Left cardiac atrium (tissue), 4 donors: ENCODE measurements at places on chromosomes 3 and 15.

GRCh38 chr3:143283432-143284128, 164.0 kb downstream of the CHST2 start:
- no peak for DNase-seq

GRCh38 chr15:29162411-29162810, 107.2 kb downstream of the NSMCE3 start:
- no peak for DNase-seq

DNA sequence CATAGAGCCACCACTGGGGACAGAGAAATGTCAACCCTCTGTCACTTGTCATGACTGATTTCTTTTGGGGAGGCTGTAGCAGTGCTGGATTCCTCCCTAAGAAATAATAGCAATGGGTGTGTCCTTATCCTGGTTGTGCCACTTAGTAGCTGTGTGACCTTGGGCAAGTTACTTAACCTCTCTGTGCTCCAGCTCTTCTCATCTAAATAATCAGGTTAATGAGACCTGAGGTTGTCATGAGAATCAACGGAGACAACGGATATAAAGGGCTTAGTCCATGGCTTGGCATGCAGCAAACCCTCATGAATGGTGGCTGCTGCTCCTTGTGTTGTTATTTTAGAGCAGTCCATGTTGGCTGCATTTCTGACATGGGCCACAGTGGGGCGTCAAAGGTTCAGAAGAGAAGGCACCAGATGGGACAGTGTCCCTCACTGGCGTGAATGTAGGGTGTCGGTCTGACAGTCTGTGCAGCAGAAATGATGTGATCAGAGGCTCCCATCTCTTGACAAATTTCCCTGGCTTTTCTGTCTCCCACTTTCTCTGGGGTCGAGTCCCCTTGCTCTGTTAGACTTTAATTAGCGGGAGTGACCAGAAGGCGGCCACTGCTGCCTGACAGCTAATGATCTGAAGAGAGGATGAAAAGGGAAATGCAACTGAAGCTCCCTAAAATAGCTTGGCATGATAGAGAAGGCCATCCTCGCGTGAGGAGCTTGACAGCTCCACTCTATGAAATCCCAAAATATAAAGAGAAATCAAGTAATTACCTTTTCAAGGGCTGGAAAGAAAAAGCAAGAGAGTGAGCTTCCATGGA, 209.4 kb downstream of the CADPS start:
- peak; percentile 66 for DNase-seq

DNA sequence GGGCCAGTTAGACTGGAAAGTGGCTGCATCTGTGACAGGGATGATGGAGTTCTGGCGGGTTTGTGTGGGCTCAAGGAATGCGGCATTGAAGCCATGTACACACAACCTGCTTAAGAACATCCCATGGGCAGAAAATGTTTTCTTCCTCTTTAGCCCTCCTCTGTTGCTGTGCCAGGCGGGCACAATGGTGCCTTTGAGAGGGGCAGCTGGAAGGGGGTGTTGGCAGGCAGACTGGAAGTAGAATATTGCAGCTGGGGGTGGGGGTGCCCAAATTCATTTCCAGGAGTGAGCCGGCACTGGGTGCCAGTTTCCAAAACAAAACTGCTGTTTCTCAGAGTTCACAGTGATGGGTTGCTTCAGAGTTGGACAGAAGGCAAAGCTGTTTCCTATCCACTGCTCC, 91.8 kb upstream of the ETV5 start:
- no peak for DNase-seq

GRCh38 chr3:119562307-119562961, 3.0 kb upstream of the CD80 start:
- DNase-seq, result no peak

DNA sequence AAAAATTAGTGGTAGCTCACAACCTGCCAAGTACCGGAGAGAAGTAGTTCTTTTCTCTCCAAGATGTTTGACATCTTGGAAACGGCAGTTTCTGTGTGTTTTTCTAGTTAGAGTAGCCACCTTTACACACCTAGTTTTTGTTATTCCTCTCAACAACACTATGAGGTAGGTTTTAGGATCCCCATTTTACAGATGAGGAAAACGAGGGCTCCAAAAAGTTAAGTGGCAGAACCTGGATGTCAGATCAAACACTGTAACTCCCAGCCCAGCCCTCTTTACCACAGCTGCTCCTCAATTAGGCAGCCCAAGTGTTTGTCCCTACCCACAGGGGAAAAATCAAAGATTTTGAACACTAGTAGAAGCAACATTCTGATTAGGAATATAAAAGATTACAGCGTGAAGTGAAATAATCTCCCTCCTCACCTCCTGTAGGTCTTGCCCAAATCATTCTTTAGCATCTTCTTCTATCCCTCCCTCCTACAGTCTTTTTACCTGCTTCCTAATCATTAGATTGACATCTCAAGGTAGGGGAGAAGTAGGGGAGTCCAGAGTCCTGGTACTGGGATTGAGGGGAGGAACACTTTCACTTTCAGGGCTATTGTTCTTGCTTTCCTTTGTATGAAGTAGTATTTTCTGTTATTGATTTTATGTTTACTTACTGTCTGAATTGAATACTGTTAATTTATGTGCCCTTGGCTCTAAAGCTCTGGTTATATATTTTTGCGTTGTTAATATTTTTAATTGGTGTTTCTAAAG, 142.6 kb downstream of the CMSS1 start:
- DNase-seq, result no peak

DNA sequence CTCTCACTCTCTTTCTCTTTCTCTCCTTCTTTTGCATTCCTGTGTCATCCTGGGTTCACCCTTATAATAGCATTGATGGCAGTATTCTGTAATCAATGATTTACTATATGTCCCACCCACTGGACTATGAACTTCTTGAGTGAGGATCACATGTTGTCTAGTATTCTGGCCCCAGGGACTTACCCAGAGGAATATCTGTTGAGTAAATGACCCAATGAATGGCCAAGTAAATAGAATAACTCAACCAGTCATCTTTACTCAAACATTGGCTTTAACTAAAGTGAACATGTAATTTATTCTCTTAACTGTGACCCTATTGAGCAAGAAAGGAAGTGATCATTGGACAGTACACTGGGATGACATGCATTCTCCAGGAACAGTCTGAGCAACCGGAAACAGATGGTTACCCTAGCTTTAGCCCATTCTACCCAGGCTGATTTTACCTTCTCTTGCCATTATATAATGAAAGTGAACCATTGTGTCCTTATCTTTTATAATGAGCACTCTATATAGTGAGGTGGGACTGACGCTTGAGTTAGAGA, 94.5 kb upstream of the SOX14 start:
- no peak for DNase-seq

GRCh38 chr3:152961323-152961722, 126.4 kb downstream of the P2RY1 start:
- DNase-seq, result no peak

DNA sequence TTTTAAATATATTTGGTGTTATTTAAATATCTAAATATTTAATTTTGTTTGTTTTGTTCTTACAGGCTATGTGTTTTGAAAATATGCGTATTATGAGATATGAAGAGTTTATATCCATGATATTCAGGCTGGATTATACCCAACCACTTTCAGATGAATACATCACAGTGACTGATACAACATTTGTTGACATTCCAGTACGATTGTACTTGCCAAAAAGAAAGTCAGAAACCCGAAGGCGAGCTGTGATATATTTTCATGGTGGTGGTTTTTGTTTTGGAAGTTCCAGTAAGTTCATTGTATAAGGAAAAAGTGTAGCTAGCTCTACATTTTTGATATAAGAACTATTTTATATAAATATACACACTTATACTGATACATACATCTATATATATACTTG, 6.9 kb downstream of the AADACL2 start:
- no peak for DNase-seq

DNA sequence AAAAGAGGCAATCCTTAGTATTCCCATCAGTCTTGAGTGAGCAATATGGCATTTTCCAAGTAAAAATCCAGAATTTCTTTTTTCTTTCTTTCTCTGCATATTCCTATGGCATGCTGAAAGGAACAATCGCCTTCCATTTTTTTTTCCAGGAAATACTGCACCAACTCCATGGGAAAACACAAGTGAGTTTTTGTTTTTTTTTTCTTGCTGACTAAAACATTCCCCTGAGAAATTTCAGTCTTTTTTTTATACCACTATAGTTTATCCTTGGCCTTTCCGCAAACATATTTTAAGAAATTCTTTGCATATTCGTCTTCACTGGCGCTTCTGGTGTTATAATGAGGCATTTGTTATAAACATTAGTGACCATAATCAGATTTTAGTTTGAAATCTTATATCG, 429.6 kb upstream of the MDFIC2 start:
- no peak for DNase-seq

DNA sequence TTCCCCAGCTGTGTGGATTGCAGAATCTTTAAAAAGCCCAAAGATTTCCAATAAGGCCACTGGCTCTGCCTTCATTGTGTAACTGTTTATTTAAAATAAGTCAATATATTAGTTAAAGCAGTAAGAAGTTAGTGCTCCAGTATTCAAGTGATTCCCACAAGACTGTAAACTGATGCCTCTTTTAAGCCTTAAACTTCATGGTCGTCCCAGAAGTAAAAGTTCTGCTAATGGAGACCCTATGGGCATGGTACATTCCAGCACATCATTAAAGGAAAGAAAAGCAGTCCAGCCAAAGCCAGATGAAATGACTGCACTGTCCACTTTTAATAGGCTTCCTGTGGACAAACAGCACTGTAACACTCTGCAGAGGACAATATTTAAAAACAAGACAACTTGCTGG, 512.6 kb downstream of the MECOM start:
- DNase-seq, result no peak

DNA sequence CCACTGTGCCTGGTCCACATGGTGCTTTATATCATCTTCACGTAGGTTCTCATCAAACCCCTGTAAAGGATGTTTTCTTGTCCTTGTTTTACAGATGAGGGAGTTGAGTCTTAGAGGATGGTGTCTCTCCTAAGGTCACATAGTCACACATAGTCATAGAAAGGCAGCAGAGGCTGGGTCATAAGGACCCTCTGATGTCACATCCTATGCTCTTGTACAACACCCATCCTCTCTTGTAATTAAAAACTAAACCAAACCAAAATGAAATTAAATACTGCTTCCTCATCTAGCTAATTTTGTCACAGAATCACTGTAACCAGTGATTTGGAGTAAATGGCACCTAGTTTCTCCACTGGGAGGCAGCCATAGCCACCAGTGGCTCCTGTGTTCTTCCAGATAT, 21.8 kb upstream of the ATP1B3 start:
- no peak for DNase-seq

GRCh38 chr3:77449459-77450350, 409.8 kb downstream of the ROBO2 start:
- DNase-seq, result no peak

DNA sequence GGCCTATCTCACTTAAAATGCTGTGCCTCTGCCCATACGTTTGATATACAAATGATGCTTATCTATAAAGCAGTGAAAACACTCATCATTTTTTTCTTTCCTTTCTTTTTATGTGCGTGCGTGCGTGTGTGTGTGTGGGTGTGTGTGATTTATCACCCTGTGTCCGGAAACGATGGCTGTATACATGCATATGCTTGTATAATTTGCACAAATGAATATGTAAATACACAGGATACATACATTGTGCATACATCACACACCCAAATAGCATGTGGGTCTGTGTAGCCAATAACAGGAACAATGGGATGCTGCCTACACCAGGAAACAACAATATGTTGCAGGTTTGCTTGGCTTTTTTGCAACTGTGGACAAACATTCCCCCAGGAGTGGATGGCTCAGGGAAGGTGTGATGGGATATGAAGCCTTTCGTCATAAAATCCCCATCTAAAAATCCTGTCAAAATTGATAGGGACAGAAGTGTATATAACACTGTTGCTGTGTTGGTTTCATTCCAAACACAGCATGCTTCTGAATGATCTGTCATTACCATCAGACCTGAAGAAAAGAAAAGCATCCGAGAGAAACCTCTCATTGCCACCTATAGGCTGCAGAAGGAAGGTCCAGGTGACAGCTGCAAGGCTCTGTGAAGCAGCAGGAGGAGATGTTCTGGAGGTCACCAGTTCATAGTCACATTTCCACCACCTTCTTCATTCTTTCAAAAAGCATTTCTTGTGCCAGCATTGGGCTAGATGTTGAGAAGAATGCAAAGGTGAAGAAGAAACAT, 503.9 kb upstream of the NR2F2 start:
- DNase-seq, result no peak

GRCh38 chr15:67076147-67076843, 10.9 kb downstream of the SMAD3 start:
- DNase-seq, result peak; percentile 61

DNA sequence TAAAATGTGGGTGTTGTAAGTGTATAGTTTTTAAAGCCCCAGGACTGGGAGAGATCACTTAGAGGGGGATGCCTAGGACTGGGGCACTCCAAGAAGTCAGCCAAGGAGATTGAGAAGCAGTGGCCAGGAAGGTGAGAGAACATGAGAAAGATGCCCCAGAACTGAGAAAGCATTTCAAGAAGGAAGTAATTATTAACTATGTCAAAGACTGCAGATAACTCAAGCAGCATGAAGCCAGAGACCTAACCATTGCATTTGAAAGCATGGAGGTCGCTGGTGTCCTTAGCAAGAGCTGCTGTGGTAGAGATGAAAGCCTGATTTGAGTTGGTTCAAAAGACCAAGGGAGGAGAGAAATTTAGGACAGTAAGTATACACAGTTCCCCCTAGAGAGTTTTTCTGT, 30.6 kb upstream of the SLC2A2 start:
- no peak for DNase-seq

DNA sequence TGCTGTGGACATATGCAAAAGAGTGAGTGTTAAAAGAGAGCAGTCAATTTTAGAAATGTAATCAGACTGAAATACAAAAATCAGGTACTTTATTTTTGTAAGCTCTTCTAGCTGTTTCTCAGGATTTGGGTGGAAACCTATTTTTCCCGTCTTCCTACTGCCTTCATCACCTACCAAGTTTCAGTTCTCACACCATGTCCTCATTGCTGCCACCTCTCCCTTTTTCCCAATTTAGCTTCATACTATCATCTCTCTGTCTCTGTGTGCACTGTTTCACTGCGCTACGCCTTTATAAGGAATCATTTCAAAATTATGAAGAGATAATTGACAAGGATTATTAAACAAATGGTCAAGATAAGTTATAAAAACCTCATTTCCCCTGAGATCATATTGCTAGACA, 7.7 kb downstream of the SRP14 start:
- DNase-seq, result no peak

DNA sequence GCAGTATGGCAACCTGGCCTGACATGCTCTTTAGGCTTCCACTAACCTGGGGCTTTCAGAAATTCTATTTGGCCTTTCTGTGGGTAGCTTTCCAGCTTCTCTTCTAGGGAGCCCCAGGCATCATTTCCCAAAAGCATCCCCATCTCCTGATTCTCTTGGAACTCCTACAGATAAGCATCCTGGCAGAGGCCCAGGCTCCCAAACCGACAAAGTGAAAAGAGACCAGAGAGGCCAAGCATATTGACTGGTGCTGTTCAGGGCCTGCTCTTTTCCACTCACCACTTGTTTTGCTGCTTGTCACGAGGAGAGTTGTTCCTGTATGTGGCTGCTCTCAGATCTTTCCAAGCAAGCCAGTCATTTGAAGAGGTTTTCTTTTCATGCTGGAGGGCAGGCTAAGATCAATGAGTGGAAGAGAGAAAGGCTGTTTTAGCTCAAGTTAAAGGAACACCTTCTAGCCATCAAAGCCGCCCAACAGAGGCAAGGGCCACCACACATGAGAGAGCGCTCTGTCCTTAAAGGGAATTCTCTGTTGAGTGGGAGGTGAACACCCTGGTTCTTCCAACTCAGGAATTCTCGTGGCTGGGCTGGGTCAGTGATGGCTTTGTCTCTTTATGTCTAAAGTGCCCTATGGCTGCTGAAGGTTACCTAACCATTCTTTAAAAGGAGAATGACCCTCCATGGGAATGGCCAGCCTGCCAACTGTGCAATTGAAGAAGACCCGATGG, 31.1 kb upstream of the NR2E3 start:
- no peak for DNase-seq

GRCh38 chr3:156554515-156554841, 439 bp downstream of the SSR3 start:
- no peak for DNase-seq
